ENCODE measurements at places on chromosomes 6 and 20.
A peak's percentile ranks its signal among the peaks of the same experiment; 100 is the strongest.

DNA sequence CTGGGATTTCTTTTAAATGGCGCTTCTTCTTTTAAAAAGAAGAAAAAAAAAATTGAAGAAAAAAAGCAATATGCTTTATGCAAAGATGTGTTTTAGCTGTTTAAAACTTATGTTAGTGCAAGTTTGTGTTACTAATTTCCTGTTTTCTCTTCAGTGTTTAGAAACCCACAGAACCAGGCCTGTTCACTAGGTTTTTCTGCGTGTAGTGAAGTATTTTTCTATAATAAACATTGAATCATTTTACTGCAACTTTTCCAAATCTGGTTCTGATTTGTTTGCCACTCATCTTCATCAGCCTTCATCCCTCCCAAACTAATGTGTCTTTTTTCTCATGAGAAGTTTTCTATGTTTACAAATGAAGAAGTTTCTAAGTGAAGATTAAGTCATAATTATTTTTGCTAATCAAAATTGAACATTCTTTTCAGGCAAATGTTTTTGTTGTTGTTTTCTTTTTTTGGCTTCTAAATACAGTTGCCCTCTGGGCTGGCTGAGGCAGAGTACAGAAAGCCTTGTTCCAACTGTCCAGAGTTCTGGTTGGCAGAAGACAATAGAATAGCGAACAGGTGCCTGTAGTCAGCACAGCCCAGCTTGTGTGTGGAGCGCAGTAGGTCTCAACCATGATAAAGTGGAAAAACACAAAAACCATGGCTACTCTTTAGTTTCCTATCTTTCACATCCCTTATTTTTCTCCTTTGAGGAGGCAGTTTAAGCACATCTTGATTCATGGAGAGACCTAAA, 14.5 kb downstream of the ZNF76 start:
- DNase-seq, result no peak

DNA sequence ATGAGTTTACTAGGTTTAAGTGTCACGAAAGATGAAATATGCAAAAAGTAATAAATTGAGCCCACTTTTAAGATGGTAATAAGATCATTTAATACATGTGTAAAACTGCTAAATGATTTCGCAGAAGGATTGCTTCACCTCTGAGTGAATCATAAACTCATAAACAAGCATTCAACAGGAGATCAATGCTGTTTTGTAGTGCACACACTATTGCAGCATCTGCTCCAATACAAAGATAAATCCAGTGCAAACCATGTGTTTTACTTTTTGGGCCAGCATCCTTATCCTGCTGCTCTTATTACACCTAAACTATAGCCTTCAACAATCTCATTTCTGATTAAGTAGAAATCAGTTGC, 400.1 kb downstream of the NKAIN2 start:
- no peak for DNase-seq

DNA sequence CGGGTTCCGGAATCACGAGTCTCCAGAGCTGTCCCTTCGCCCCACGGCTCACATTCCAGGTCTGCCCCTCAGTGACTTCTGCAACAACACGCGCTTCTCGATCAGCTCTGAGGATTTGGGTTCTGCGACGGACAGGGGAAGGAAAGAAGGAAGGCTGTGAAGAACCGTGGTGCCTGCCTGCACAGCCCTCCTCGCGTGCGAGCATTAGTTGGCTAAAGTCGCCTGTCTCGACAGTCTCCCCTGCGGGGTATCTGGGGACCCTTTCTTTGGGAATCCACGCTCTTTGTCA, 23.1 kb downstream of the VPS52 start:
- DNase-seq, result peak; percentile 66

DNA sequence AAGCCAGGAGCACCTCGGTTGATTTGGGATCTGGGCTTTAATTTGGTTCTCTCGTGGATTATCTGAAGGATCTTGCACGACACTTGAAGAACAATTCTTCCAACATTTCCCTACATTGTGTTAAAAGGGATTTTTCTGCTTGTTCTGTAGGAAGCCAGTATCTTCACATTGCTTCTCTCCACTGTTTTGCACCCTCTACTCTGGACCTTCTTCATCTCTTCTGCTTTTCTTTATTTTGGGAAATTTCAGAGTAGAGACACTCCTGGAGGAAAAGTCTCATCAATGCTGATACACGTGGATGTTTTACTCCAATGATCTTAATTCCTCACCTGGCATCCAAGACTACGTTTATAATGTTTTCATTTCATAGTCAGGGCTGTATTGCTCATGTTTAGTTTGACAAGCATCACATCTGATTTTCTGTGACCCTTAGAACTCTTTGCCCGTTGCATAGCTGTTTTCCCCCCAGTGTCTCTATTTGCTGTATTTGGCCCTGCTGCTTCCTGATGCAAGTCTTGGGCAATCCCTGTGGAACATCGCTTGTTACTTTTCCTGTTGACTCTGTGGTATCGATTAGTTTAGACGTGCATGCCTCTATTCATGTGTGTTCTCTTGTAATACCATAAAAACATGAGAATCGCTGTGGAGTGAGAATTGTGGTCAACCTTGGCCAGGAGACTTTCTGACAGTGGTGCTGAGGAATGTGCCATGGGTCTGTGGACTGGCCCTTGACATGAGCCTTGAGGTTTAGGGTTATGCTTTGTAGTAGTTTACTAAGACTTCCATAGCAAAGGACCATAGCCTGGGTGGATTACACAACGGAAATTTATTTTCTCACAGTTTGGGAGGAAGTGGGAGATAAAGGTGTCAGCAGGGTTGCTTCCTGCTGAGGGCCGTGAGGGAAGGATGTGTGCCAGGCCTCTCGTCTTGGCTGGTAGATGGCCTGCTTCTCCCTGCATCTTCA, 12.5 kb downstream of the PLCB1 start:
- no peak for DNase-seq

- no peak for DNase-seq
These were observed 464 bp downstream of the EHMT2 start for GRCh38 chr6:31896856-31897611.

GRCh38 chr6:158168040-158168289, at the start of gene SERAC1:
Gene SERAC1, minus strand, starts transcription at chr6:158168262. Its CDS starts 9,899 bp downstream, at chr6:158158363.
- no peak for DNase-seq

DNA sequence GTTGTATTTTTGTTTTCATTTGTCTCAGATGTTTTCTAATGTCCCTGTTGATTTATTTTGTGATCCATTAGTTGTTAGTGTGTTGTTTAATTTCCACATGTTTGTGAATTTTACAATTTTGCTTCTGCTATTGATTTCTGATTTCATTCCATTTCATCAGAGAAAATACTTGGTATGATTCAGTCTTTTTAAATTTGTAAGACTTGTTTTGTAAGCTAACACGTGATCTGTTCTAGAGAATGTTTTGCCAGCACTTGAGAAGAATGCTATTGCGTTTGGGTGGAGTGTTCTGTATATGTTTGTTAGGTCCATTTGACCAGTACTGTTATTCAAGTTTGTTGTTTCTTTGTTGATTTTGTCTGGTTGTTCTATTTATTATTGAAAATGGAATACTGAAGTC, 53.9 kb downstream of the KIZ start:
- DNase-seq, result no peak

- no peak for DNase-seq
These were observed at the start of gene COL9A3 for GRCh38 chr20:62816884-62817873. Gene COL9A3, plus strand, starts transcription at chr20:62817050. Its CDS starts 15 bp downstream, at chr20:62817065.
